Cortex of kidney (tissue), 1 donor: ENCODE measurements at places on chromosomes 7 and 10.

GRCh38 chr10:96188421-96188820 is 58.3 kb downstream of the ZNF518A start:
- DNase-seq, result no peak

- no peak for DNase-seq
Observed at GRCh38 chr7:157041514-157042277, 31.2 kb upstream of the MNX1 start.

- no peak for DNase-seq
Observed at GRCh38 chr10:124069341-124070264, 23.8 kb downstream of the CHST15 start.

DNA sequence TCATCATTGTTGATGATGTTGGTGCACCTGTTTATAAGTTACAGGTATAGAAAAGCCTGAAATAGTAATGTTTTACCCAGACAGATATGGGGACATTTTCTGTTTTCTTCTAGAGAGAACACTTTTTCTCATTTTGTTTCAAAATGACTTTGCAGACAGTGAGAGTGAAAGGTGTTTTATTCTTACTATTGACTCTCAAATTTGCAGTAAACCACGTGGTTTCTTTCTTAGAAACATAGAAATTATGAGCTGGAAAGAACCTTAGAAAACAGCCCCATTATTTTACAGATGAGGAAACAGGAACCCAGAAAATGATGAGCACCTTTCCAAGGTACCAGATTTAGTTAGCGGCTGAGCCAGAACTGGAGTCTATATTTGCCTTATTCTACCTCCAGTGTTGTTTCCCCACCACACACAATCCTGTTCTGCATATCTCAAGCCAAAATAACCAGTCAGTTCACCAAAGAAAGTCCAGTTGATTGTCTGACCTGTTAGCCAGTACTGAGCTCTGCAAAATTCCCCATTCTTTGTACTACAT is 138.9 kb upstream of the AHR start:
- no peak for DNase-seq

DNA sequence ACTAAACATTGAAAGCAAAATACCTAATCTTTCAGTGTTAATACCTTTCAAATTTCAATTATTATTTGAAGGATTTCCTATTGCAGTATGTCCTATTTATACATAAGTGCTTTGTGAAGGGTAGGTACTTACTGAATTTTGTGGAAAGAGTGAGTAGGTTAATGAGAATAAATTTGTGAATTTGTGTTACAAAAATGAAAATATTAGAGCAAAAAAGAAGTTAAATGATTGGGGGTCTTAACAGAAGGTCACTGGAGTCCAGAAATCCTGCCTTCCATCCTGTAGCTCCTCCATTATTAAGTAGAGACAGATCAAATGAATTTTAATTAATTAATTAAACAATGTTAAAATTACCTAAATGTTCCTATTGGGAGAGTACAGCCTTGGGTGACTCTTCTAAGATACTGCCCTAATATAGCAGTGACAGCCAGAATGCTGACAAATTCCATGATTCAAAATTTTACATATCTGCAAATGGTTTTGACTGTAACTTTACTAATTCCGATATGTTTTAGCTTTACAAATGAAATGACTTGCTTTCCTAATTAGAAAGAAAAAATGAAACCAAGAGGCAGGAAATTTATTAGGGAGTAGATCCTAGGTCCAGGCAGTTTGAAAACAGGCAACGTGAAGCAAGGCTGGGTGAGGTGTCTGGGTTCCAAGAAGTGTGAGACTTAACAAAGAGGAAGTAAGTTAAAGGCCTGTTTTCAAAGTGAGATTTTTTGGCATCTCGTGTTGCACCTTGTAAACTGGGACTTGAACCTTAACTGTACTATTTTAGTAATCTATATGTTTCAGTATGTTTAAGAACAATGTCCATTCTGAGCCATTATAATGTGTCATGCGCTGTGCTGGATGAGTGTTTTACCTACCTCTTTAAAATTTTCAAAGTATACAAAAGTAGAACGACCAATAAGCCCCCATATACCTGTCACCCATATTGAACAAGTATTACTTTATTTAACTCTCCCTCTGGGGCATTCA is 1.5 kb downstream of the PIK3CG start:
- no peak for DNase-seq

- DNase-seq, result no peak
Observed at GRCh38 chr10:91901784-91902677, 7.3 kb downstream of the FGFBP3 start.

DNA sequence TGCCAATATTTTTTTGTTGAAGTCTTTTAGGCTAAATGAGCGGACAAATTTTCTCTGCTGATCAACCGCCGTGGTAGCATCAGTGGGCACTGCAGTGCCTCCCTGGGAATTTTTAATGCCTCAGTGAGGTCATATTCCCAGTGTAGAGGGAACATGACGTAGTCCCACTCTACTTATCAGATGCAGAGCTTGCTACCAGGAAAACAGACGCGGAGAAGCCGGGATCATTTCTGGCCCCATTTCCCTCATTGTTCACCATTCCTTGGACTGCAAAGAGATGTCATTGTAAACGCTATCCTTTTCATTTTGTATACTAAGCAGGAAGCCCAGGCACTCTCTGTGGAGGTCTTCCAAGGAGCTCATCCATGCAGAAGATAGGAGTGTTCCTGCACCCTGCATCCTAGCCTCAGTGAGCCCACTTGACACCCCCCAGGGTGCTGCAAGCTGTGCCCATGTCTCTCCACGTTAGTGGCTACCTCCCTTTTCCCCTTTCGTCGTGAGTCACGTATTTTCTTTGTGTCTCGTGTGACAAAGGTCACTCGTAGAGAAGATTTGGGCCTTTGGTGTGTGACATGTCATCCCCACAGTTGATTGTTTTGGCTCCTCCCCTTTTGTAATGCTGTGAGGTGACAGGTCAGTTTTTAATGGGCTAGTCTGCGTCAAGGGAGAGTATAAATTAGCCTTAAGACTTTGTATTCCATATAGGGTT is 145.5 kb downstream of the TCF7L2 start:
- no peak for DNase-seq

DNA sequence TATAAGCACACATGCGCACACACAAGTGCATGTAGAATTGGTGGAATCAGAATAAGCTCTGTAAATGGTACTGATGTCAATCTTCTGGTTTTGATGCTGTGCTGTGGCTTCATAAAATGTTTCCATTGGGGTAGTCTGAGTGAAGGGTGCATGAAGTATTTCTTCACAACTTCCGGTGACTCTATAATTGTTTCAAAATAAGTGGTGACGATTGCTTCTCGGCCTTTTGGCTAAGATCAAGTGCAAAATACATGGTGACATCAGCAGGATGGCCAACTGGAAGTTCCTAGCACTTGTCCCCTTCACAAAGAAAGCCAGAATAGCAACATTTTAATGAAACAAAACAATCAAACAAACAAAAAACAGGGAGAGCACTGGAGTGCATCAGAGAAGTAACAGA is 41.6 kb upstream of the CAMK2B start:
- DNase-seq, result no peak

- no peak for DNase-seq
Observed at GRCh38 chr7:17371671-17372524, 73.4 kb downstream of the AHR start.

- DNase-seq, result no peak
Observed at GRCh38 chr10:86599041-86599440, 55.3 kb upstream of the OPN4 start.

DNA sequence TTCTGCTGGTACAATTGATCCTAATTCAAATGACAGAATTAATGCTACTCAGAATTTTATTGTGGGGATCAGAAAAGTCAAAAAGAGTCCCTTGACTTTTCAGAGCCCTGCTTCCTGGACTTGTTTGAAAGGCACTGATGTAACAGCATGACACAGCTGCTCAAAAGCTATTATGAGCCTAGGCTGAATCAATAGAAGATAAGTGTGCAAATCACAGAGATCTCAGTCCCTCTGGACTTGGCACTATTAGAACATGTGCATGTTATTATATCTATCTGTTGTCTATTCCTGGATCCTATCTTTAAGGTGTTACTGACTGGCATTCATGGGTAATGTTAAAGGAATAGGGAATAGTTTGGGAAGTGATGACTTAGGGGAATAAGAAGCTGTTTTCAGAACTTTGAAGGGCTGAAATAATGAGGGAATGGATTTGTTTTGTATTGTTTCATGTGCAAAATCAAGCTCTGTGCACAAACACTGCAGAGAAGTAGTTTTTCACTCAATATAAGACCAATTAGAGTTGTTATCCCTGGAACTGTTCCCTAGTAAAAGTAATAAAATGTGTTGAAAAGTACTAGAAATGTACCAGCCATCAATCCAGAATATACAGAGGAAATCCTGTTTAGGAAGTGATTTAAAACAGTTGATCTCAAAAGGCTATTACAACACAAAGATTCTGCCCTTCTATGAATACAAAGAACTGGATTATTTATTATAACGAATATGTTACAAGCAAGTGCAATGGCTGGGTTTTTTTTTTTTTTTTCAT is 814.9 kb upstream of the C7orf33 start:
- no peak for DNase-seq

DNA sequence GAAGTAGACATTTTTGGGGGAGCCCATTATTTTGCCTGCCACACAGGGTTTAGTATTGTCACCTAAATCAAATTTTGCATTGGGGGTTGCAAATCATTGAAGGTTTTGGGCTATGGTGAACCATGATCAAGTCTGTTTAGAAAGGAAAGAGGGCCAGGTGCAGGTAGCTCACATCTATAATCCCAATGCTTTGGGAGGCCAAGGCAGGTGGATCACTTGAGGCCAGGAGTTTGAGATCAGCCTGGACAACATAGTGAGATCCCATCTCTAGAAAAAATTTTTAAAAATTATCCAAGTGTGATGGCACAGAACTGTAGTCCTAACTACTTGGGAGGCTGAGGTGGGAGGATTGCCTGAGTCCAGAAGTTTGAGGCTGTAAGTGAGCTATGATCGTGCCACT is 31.2 kb downstream of the KAT6B start:
- no peak for DNase-seq

DNA sequence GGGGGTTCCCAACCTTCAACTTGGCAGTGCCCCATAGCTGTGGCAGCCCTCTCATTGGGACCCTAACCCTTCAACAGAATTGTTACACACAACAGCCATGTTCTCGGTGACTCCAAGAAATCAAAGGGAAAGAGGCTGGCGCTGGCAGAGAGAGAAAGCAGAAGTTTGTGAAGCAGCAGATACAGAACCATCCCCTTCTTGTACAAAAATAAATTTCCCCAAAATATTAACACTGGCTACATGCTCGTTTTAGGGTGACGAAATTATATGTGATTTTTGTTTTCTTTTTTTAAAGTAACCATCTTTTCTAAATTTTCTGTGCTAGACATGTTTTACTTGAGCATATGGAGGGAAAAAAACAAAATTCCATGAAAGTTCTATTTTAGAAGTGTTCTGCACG is 45.2 kb upstream of the SAMD8 start:
- no peak for DNase-seq

GRCh38 chr7:148367731-148368475 is 222.7 kb upstream of the C7orf33 start:
- no peak for DNase-seq

DNA sequence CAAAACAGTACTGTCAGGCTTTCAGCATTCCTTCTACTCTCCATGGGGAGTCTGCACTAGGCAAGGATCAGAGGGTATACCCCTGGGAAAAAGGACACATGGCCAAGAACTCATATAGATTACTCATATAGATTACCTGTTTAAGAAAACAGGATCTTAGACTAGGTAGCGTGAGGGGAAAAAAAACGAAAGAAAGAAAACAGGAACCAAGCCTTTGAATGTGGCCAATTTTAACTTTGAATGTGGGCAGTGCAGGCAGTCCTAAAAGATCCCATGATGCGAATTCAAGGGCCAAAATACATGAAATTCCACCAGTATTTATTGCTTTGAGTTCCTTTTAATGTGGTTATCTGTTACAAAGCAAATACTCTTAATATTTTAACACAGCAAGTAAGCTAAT is 108.6 kb upstream of the TAC1 start:
- no peak for DNase-seq

- no peak for DNase-seq
Observed at GRCh38 chr7:732556-732955, 5.5 kb upstream of the PRKAR1B start.

DNA sequence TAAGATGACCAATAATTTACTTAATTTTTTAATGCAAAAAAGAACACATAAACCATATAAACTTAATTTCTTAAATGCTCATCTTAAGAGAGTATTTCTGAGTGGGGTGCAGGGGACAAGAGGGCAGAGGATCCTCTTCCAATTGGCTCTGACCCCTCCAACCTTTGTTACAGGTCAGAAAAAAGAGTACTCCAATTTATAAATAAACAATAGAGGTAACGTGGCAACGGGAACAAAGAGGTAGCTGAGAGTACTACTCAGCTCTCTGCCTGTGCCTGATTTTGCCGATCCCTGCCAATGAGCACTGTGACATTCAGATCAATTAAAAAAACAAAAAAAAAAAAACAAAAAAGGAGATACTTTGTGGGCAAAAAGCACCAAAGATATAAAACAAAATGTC is 307.9 kb downstream of the PARD3 start:
- DNase-seq, result no peak

DNA sequence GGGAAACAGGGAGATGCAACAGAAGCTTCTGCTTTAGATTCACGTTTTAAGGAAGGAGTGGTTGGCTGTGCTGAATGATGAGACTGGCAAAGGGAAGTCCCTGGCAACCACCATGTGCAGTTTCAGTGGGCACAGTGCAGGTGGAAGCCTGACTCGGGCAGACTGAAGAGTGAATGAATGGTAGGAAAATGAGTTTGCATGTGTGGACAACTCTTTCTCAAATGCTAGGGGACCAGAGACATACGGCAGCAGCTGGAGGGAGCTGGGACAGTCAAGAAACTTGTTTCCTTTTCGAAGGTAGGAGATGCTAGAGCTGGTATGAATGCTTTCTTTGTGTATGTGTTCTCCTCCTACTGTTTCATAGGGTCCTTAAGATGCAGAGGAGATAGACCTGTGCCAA is 29.0 kb downstream of the PODXL start:
- no peak for DNase-seq

- no peak for DNase-seq
Observed at GRCh38 chr7:17528636-17529035, 230.2 kb downstream of the AHR start.

DNA sequence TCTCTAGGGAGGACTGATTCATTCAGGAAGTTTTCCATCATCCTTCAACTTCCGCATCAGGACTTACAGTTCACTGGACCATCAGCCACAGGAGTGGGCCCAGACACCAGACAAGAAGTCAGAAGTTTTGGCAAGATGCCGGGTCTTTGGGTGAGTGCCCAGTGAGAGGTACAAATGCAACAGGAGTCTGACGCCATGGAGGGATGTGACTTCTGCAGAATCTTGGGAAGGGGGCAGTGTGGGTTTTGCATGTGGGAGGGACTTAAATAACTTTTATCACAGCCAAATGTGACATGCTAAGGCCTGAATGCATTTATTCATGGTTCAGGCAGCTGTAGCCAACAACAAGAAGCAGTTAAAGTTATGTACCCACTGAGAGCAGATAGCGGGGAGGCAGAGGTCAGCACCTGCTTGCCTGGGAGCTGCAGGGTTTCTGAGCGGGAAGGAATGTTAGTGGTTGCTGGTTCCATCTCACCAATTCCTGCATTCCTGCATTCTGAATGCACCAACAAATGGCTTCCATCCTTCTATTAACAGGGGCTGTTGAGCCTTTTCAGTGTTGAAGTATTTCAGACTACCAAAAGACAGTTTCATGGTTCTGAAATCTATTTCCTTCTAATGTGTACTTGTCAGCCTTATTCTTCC is 375.2 kb downstream of the PAXIP1 start:
- DNase-seq, result no peak
